Left ventricle myocardium superior (tissue), 1 donor: ENCODE measurements at places on chromosomes 5 and 9.

DNA sequence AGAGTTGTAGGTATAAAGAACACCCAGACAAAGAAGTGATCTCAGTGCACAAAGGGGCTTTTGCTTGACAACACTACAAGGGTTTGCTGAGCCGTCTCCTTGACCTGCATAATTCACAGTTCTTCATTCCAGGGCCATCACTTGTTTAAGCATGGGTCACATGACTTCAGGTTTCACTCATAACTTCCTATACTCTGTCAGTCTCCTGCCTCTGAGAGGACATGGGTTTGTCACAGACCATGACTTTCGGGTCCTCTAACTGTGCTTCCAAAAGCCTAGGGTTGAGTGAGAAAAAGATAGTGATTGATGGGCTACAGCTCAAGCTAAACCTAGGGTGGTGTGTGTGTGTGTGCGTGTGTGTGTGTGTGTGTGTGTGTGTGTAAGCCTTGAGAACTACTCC is 166.4 kb downstream of the CDH6 start:
- DNase-seq: no peak

GRCh38 chr5:41325074-41325473 is 111.7 kb upstream of the C6 start:
- DNase-seq: no peak

- no peak for DNase-seq
These were observed 20.6 kb downstream of the ELL2 start for GRCh38 chr5:95940758-95941682.

- no peak for DNase-seq
These were observed 4.0 kb upstream of the FCHO2 start for GRCh38 chr5:72951671-72952468.

- DNase-seq: no peak
These were observed 3.7 kb downstream of the MTRR start for GRCh38 chr5:7872517-7873130.

- no peak for DNase-seq
These were observed 65.4 kb upstream of the ASTN2 start for GRCh38 chr9:117480253-117480652.

- peak; percentile 37 for DNase-seq
These were observed 207.4 kb downstream of the AGTPBP1 start for GRCh38 chr9:85534340-85534739.

- peak; percentile 39 for DNase-seq
These were observed 14.6 kb upstream of the PPP2CA start for GRCh38 chr5:134240421-134240962.

GRCh38 chr5:74816875-74817274 is 49.3 kb downstream of the FAM169A start:
- no peak for DNase-seq

- DNase-seq: peak; percentile 34
These were observed 95.8 kb downstream of the PLCXD3 start for GRCh38 chr5:41414598-41414997.

DNA sequence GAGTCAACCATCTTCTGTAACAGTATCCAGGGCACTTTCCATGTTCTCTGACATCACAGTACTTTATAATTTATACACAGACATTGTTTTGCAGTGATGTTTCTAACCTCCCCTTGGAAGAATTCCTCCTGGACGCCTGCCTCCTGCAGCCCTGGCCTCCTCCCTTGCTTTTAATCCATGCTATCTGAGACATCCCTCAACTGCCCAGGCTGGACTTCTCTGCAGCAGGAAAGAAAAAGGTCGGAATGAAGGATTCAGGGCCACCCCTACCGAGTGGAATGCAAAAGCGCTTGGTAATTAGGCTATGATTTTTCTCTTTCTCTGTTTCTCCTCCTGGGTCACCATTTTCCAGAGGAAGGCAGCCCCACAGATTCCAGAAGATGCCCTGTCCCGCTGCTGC is 47.0 kb upstream of the SHC3 start:
- no peak for DNase-seq

DNA sequence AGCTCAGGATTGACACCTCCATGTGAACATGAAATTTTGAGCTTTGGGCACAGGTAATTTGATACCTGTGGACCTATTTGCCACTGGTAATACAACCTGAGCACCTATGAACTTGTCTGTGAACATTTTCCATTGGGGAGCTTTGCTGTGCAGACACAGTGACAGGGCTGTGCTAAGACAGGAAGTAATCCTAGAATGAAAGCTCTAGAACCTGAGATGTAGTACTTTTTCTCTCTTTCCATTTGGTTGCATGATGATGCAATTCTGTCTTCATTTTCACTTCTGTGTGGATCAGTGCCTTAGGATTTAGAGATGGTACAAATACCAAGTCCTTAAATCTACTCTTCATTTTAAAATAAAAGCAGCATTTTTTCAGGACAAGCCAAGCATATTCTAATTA is 216.9 kb downstream of the NR3C1 start:
- DNase-seq: no peak

DNA sequence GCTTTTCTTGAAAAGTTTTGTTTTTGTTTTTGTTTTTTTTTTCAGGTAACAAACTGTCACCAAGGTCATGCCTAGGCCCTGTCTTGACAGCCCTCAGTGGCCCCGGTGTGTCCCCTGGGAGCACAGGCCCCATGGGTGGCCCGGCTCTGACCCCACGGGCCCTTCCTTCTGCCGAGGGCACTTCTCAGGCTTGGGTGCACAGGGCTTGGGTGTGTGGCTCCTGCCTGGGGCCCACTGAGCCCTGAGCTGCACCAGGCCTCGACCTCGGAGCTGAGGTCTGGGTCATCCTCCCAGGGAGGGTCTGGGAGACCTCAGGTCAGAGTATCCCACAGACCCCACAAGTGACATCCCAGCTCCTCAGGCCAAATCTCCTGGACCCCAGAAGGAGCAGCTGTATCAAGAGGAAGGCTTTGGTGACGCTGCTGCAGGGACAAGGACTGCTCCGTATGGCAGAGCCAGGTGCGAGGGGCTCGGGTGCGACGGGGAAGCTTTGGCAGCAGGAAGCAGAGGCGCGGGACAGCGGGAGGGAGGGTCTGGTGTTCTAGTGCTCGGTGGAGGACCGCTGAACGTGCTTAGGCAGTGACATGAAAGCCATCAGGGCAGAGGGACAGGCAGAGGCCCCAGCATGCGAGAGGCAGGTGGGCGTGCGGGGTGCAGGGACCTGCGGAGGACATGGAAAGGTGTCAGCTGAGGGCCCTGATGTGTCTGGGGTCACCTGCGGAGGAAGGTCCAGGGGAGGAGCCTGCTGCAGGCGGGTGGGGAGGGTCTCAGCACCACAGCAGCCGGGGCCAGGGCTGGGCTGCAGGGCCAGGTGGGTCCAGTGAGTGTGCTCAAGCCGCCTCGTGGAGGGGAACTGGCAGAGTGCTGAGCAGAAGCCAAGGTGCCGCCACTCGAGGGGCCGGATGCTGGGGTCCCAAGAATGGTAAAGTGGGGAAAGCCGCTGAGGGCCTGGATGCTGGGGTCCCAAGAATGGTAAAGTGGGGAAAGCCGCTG is 18.4 kb upstream of the SLC9A3 start:
- peak; percentile 21 for DNase-seq

DNA sequence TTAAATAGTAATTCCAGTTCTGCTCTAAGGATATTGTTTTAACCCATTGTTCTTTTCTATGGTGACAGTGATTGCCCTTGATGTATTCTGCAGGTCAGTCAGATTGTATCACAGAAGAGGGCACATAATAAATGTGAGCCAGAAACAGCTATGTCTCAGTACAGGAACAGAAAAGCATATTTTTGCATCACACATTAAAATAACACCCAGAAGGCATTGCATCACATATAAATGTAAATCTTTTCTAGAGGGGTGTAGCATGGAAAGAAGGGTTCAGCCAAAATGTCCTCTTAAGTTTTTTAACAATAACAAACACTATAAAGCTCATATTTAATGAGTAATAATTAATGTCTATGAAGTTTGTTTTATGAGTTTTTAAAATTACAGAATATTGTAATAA is 30.0 kb downstream of the ZCCHC7 start:
- no peak for DNase-seq

DNA sequence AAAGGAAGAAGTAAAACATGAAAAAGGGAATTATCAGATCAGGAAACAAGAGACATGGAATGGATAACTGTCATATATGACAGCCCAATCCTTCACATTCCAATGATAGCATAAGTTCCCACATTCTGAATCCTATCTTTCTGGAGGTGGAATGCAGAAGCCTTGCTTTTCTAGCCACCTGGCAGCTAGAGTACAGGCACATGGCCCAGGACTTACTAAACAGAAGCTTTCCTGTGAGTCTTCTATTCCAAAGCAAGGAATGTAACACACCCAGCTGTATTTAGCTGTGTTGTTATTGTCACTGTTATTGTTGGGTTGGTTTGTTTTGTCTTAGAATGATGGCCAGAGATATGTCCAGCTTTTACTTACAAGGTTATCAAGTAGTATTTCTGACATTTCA is 780.5 kb upstream of the ZNF608 start:
- peak; percentile 26 for DNase-seq

- no peak for DNase-seq
These were observed 218.4 kb downstream of the ANXA1 start for GRCh38 chr9:73370053-73370452.
